ENCODE measurements at places on chromosomes 6 and 20.
A peak's percentile ranks its signal among the peaks of the same experiment; 100 is the strongest.

DNA sequence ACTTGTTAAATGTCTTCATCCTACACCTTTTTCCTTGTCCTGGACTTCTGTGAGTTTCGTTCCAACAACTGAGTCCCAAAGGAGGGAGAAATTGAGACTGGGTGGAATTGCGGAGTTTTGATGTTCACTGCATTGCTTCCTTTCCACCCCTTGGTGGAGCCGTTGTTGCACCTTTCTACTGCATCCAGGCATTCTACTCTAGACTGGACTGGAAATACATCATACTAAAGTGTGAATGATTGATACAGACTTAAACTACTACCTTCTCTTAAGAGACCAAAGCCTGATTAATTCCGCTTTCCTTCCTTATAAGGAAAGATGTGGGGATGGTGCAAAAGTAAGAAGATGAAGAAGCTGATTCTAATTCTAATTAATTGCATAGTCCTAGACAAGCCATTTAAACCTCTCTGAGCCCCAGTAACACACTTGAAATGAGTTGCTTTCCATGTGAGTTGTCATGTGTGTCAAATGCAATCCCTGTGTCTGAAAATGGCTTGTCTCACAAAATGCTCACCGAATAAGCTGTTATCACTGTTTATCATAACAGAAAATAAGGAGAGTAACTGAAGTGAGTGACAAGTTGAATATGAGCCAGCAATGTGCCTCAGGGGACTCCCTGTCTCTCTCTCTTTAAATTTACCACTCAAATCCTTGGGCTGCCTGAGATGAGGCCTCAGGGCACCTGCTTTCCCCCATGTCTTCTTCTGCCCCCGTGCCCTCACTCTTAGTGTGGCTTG is 338.3 kb upstream of the CHD6 start:
- no peak for DNase-seq

DNA sequence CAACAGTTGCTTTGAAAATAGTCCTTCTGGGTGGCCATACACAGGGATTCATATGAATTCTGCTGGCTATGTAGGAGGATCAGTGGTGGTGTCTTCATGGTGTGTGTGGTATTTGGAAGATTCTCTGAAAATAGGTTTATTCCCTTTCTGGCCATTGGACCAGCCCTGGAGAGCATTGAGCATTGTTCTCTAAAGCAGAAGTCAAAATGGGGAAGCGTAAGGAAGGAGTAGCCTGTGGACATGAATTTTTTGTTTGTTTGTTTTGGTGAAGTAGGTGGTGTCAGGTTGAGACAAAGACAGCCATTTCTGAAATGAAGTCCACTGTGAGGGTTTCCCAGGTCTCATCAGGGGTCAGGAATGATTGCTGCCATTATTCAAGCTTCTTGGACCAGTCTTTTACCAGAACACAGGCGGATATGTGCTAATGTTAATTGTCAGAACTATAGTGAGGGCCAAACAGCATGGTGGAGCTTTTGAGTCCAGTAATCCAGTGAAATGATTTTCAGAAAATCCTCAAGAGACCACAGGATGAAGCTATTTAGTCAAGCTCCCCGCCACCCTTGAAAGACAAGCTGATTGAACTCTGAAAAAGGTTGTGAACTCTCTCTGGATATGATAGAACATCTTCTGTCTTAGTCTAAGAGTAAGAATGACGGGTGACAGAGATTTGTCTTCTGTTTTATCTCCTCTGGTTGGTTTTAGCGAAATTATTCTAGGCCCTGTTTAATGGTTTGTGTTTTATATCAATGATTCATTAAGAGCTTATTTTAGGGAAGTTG is 60.0 kb downstream of the DNAH8 start:
- no peak for DNase-seq

GRCh38 chr6:149300563-149300962 is 16.9 kb upstream of the TAB2 start:
- DNase-seq: no peak

DNA sequence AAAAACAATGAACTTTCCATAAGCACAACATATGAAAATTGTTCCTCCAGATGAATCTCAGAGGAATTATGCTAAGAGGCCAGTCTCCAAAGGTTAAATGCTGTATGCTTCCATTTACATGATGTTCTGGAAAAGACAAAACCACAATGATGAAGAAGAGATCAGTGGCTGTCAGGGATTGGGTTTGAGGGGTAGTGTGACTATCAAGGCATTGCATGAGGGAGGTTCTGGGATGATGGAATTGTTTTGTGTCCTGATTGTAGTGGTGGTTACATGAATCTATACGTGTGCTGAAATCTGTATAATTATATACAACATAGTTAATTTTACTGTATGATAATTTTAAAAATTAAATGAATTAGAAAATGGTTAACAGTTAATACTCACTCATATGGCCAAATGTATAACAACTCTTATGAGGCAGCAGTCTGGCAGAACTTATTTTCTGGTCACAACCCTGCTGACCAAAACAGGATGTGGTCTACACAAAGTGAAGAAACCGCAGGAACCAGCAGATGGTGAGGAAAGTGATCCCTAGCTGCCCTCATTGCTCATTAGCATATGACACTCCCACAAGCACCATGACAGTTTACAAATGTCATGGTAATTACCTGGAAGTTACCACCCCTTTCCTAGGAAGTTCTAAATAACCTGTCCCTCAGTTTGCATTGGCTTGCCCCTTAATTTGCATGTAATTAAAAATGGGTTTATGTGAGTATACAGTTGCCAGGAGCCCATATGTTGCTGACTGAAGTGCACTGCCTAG is 31.9 kb downstream of the NSFL1C start:
- no peak for DNase-seq

DNA sequence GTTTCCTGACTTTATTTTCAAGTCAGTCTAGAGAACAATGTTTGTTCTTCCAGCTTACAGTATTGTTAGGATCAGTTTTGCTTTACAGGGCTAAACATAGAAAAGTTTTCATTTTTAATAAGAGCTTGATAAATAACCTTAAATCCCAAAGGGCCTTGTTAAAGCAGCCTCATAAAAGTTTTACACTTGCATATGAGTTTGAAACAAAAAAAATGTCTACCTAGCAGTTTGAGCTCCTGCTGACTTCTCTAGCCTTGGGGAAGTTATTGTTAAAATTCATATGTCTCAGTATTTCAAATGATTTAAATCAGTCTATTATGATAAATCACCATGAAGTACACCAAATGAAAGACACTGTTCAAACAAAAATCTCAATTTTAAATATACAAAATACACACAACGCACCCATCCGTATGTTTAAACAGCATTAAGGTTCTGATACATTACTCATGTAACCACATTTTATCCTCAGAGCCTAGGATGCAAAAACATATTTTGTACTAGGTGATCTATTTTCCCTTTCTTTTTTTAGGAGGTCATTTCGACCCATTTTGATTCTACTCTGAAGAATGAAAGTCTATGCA is 87.2 kb downstream of the UBE3D start:
- no peak for DNase-seq

DNA sequence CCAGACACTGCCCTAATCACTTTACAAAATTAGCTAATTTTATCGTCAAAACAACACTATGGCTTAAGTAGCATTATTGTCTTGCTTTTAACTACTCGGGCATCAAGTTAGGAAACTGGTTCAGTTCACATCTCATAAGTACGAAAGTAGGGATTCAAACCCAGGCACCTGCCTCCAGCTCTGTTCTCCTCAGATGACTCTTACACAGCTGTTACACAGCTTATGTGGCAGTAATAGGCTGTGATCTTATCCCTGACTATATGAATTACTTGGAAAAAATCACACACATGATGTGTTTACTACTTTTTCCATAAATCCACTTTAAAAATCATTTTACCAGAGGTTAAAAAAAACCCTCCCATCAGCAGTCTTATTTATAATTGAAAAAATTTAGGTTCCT is 389.2 kb upstream of the FLRT3 start:
- no peak for DNase-seq

- peak; percentile 86 for DNase-seq
Measured at GRCh38 chr6:168699631-168700295, 258.8 kb downstream of the SMOC2 start.
